ENCODE measurements at places on chromosomes 7 and 10.

DNA sequence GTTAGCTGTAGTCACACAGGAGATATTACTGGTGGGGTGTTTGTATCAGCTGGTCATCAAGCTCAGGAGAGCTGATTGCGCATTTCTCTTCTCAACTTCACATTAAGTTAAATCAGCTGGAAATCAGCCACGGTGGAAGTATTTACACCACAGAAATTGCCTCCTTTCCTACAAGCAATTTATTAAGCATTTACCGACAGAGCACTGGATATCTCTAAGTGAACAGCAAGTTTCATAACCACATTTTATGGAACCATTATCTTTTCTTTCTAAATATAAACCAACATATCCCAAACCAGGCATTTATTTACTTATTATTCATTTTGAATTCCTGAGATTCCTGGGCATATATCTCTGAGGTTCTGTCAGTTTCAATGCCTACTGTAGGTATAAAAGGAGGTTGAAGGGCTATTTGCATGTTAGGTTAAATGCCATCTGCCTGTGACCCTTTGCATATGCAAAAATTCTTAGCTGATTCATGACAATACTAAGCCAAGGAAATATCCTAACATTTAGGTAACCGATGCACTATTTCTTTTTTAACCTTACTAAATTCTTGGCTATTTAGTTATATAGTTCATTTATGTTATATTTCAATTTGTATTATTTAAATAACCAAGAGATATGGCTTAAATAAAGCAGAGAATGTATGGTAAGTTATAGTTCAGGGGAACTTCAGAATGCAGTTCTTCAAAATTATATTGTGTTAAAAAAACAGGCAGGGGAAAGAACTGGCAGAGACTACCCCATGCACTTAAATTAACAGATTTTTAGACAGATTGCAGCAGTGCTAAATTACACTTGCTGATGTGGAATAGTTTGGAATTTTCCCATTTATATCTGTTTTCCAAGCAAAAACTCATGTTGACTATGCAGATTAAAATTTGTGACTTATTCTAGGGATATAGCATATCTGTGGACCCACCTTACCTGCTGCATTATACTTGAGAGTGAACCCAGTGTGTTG is 56.8 kb downstream of the DYNC1I1 start:
- DNase-seq, result no peak

- DNase-seq, result no peak
Observed at GRCh38 chr7:129144834-129145668, 544 bp downstream of the TSPAN33 start.

- DNase-seq, result peak; percentile 18
Observed at GRCh38 chr10:100872034-100872791, 40.5 kb upstream of the SLF2 start.

- DNase-seq, result peak; percentile 60
Observed at GRCh38 chr7:130141161-130141883, 63.9 kb downstream of the TMEM209 start.

- no peak for DNase-seq
Observed at GRCh38 chr7:155531681-155532080, 14.7 kb downstream of the CNPY1 start.

DNA sequence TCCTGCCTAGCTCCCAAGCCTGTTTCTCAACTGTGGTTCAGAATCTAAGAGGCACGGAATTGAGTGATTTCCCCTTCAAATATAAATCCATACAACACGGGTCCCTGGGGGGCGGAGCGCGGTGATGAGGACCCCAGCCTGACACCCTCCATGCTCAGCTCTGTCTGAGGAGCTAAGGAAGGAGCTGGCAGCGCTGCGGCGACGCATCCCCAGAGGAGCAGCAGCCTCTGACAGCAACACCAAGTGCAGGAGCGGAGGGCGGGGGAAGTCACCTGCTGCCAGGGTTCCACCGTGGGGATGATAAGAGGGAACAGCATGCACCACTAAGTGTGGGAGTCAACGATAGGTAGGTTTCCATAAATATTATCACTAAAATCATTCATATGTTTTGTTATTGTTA is 72.6 kb upstream of the VWC2 start:
- no peak for DNase-seq

GRCh38 chr10:50565301-50566083 is 58.3 kb downstream of the SGMS1 start:
- DNase-seq, result no peak

GRCh38 chr10:87860156-87860795 is 3.1 kb downstream of the KLLN start:
- DNase-seq, result peak; percentile 75
